Adrenal gland (tissue), 19 donors: ENCODE measurements at places on chromosomes 7 and 10. TPM values are rescaled to one million over a fixed set of nuclear protein-coding genes. Genes with fewer than 3 reads are reported as not detected.

TAS2R41 gene
- total RNA-seq: not detected

- H3K27ac ChIP-seq: no peak overlapping the region
- H3K4me3 ChIP-seq: no peak overlapping the region
- DNase-seq: no peak
These were observed 14.1 kb downstream of the TMEM72 start for GRCh38 chr10:44925224-44925623.

ADIRF gene
- total RNA-seq: 3.3 TPM

GRCh38 chr7:79227044-79227443 is 226.4 kb downstream of the MAGI2 start:
- no peak overlapping the region for H3K4me3 ChIP-seq
- DNase-seq: no peak
- no peaks in the 10 kb centered on the region for H3K27me3 ChIP-seq
- H3K4me1 ChIP-seq: no peaks in the 10 kb centered on the region
- no peaks in the 10 kb centered on the region for H3K36me3 ChIP-seq
- no peak overlapping the region for H3K27ac ChIP-seq

DNA sequence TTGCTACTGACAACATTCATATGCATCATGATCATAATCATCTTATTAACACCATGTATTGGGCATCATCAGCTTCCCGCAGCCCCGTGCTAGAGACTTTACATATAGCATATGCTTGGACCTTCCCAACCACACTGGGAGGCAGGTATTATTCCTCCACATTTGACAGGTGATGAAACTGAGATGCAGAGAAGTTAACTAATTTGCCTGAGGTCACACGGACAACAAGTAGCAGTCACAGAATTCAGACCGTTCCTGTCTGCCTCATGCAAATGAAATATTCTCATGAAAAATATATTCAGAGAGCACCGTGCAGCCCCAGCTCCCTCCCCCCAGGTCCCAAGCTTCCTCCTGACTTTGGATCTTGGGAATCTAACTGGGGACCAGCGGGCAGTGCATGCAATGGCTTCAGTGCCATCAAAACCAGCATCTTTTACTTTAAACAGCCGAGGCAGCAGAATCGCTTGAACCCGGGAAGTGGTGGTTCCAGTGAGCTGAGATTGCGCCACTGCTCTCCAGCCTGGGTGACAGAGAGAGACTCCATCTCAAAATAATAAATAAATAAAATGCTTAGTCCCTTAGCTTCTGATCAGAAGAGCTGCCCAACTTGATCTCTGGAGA is 112.2 kb upstream of the GPR26 start:
- H3K4me3 ChIP-seq: no peak overlapping the region
- no peak for DNase-seq
- no peak overlapping the region for H3K27ac ChIP-seq
- no peaks in the 10 kb centered on the region for H3K36me3 ChIP-seq

DNA sequence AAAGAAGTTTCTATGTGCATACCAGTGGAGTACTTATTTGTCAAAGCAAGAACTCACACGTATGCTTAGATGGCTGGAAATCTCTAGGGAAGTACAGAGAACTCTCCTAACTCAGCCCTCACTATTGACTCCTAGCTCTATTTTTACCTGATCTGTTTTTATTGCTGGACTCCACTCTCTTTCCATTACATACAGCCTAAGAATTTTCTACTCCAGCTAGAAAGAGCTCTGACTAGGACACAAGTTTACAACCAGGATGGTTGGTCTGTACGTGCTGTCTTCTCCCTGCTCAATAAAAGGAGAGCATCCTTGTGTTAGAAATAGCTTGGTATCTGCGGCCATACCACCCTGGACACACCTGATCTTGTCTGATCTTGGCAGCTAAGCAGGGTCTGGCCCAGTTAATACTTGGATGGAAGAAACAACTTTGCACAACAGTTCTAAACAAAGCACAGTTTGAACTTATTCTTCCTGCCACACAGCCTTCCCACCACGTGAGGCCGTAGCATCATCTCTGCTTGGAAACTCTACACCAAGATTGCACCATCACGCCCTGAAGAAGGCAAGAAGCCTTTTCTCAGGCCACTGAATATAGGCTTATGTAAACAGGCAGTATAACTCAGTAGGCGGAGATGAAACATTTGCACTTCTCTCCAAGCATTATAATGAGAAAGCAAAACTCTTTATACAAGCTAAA is 50.7 kb downstream of the KCNMA1 start:
- no peak overlapping the region for H3K4me3 ChIP-seq
- H3K27ac ChIP-seq: no peak overlapping the region
- DNase-seq: no peak
- H3K27me3 ChIP-seq: no peaks in the 10 kb centered on the region
- no peaks in the 10 kb centered on the region for H3K4me1 ChIP-seq

GRCh38 chr10:37667736-37668135 is 189.7 kb downstream of the ZNF248 start:
- H3K4me3 ChIP-seq: no peak overlapping the region
- no peaks in the 10 kb centered on the region for H3K27me3 ChIP-seq
- no peaks in the 10 kb centered on the region for H3K4me1 ChIP-seq
- DNase-seq: no peak

KAZALD1 gene
- 2.1 TPM for total RNA-seq
